ENCODE measurements at places on chromosomes 3 and 15. TPM values are rescaled to one million over a fixed set of nuclear protein-coding genes. Genes with fewer than 3 reads are reported as not detected.

- no peak for DNase-seq
Measured at GRCh38 chr3:141462176-141462859, 24.5 kb upstream of the RASA2 start.

GRCh38 chr15:30046430-30046829 is 36.3 kb upstream of the GOLGA8J start:
- no peak for DNase-seq

- DNase-seq, result no peak
Measured at GRCh38 chr3:167899093-167899492, 163.6 kb downstream of the SERPINI1 start.

GRCh38 chr15:59355730-59356129 is 16.9 kb downstream of the MYO1E start:
- DNase-seq, result no peak

- DNase-seq, result peak; percentile 71
Measured at GRCh38 chr15:89179966-89180875, 41.2 kb downstream of the RLBP1 start.

TM6SF1 gene
- total RNA-seq, result 1.6 TPM

GRCh38 chr3:67064105-67064504 is 66.0 kb downstream of the KBTBD8 start:
- no peak for DNase-seq

MYRIP gene
- total RNA-seq, result not detected

GRCh38 chr3:151285940-151286339 is 7.6 kb upstream of the P2RY14 start:
- DNase-seq, result no peak

PCOLCE2 gene
- total RNA-seq, result 2.0 TPM

- no peak for DNase-seq
Measured at GRCh38 chr3:112611752-112612515, 29.0 kb downstream of the CCDC80 start.

DNA sequence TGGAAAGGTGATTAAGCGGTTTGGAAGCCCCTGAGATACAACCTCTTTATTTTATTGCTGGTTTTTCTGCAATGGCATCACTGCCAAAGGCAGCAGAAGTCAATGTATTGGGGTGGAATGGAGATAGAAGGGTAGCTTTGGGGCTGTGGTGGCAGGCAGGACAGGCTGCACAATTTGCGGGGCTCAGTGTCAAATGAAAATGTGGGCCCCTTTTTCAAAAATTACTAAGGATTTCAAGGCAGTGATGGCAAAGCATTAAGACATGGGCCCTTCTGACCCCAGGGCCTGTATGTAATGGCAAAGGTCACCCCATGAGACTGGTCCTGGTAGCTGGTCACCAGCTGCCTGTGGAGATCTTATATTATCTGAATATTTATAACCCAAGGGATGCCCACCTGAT is 29.3 kb upstream of the GALNT15 start:
- no peak for DNase-seq

Data from activated naive CD8-positive, alpha-beta T cell treated with anti-CD3 and anti-CD28 coated beads for 36 hours (primary cell).